SK-N-SH (cell line): ENCODE measurements at places on chromosomes 13 and 19.

- no peak for DNase-seq
Observed at GRCh38 chr13:29339386-29340272, 255.9 kb downstream of the SLC7A1 start.

DNA sequence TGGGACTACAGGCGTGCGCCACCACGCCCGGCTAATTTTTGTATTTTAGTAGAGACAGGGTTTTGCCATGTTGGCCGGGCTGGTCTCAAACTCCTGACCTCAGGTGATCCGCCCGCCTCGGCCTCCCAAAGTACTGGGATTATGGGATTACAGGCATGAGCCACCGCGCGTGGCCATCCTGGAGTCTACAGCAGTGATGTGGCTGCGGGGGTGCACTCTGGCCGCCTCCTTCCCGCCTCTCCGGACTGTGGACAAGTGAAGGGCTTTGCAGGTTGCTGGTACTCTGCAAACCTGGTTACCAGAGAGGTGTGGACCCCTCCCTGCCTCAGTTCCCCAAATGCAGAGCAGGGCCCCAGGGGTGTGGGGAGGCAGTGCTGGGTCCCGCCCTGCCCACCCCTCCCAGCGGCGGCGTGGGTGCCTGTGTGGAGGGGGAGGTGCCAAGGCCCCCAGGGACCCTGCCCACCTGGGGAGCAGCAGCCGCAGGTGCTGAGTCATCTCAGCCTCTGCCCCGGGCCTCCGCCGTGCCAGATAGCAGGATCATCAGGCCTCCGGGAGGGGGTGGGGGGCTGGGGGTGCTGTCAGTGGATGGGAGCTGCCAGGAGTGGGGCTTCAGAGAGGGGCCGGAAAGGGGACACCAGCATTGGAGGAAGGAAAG is 23.1 kb downstream of the ARID3A start:
- DNase-seq = no peak

DNA sequence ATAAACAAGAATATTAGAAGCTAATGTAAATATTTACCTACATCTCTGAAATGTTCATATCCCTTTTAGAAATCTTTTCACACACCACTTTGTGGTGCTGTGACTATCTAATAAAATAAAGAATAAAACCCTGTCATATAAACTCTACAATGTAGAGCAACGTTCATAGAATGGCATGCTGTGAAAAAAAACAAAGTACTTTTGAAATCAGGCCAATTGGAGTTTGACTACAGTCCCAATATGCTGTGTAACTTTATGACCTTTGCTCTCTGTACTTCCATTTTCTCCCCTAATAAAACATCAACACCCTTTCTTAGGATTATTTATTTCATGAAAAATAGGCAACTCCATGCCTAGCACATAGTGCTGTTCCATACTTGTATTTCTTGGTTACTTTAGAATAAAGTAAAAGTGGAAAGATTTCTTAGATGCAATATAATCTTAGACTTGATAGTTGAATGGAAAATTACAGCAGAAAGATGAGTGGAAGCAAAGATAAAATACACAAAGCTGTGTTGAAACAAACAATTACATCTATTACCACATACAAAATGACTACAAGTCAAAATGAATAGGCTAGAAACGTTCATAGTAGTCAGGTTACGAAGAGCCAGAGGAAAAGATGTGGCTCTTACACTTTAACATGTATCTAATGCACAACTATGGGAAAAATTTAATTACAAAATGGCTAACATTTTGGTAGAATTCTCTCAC is 613.2 kb upstream of the SLITRK5 start:
- no peak for DNase-seq

DNA sequence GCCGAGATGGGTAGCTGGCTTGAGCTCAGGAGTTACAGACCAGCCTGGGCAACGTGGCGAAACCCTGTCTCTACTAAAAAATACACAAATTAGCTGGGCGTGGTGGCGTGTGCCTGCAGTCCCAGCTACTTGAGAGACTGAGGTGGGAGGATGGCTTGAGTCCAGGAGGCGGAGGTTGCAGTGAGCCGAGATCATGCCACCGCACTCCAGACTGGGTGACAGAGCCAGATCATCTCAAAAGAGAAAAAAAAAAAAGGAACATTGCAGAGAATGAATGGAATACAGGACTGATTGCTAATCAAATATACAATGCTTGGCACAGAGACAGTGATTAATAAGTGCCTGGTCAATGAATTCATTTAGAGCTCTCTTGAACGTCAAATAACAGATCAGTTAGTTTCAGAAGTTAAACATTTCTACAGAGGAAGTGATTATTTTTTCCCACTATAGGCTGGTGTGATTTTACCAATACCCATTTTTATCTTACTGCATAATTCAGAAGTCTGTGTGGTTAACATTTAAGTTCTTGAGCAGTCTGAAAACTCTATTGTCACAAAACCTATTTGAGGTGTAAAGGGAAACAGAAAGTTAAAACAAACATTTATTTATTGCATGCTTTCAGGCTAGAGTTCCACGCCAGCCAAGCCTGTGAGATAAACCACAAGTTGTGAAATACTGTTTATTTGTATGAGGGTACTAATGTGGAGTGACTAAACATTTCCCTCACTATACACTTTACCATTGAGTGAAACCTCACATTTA is 7.7 kb upstream of the TBC1D4 start:
- DNase-seq = no peak

DNA sequence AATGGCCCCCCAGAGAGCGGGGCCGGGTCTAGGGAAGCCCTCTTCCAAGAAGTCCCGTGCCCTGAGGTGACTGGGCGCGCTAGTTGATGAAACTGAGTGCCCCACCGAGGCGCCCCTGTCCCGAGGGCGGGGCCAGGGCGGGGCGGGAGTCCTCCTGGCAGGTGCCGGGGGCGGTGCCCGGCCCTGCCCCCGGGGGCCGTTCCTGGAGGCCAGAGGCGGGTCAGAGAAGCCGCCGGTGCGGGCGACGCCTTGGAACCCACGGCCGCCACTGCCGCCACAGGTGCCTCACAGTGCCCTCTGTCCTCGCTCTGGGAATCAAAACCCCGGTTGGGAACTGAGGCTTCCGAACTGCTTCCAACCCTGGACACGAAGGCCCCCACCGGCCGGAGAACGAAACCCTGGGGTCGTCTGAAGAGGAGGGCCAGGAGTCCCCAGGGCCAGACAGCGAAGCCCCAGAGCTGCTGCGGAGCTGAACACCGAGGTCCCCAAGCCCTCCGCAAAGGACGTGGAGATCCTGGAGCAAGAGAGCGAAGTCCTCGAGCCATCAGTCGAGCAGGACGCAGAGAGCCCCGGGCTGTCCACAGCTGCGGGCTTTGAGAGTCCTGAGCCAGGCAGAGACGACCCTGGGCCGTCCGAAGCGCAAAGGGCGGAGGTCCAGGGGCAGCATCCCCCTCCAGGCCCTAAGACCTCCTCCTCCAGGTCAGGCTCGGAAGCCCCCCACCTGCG is at the start of gene MISP3:
TSS of gene MISP3 (plus strand) at position 252 of the 726 bp plus-strand sequence. CDS start 524 bp downstream, outside the sequence.
- DNase-seq = peak; percentile 46

DNA sequence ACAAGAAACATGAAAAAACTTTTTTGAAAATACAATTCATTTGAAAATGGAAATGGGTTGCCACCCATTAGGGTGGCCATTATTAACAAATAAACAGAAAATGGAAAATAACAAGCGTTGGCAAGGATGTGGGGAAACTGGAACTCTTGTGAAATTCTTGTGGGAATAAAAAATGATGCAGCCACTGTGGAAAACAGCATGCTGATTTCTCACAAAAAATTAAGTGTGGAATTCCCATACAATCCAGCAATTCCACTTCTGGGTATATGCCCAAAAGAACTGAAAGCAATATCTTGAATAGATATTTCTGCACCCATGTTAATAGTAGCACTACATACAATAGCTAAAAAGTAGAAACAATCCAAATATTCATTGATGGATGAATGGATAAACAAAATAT is 165.2 kb downstream of the DCLK1 start:
- no peak for DNase-seq

DNA sequence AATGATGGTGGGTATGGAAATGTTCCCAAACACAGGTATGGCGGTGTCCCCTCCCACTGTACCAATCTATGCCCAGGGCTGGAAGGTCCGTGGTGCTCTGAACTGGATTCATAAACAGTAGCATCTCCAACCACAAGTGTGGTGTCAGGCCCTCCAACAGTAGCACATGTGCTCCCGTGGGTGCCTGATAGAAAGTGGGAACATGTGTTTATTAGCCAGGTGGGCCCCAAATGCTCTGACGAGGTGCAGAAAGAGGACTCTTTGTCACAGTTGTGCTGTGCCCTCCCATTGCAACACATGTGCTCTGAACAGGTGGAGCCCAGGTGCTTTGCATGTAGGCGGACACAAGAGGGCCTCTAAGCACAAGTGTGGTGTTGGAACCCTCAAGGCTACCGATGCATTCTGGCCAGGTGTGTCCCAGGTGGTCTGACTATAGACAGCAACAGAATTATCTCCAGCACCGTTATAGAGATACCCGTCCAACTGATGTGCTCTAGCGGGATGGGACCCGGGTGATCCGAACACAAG is 75.4 kb upstream of the ZNF30 start:
- DNase-seq = no peak

DNA sequence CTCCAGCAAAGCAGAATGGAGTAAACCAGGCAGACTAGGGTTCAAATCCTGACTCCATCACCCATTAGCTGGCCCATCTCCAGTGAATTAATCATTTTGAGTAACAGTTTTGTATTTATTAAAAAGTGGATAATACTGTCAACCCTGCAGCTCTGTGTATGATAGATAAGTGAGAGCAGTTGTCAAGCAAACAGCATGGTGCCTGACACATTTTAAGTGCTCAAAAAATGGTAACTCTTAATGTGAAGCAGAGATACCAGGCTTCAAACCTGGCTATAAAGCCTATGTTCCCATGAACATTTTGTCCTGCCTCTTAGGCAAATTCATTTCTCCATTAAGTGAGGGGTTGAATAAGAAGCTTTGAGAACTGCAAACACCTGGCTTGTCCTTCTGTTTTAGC is 409.6 kb downstream of the TBC1D4 start:
- DNase-seq = no peak

GRCh38 chr13:33518452-33518851 is 232.9 kb upstream of the STARD13 start:
- DNase-seq = no peak

GRCh38 chr13:113401452-113402415 is 37.8 kb upstream of the GRTP1 start:
- DNase-seq = peak; percentile 1

- no peak for DNase-seq
Observed at GRCh38 chr19:50277966-50278580, 51.1 kb downstream of the KCNC3 start.

DNA sequence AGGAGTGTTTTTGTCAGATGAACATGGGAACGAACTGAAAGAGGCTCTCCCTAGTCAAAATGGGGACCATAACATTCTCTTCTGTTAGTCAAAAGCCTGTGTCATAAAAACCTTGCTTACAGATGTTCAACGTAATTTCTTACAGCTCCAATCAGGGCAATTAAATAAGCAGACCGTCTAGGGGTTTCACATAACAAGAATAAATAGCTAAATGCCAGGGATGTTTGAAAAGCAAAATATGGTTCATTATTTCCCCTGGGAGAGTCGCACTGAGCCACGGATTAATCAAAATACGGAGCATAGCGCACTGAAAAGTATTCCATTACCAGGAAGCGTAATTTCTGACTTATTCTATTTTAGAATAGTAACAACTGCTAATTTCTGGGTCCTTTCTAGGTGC is 63.7 kb upstream of the MRI1 start:
- DNase-seq = no peak

DNA sequence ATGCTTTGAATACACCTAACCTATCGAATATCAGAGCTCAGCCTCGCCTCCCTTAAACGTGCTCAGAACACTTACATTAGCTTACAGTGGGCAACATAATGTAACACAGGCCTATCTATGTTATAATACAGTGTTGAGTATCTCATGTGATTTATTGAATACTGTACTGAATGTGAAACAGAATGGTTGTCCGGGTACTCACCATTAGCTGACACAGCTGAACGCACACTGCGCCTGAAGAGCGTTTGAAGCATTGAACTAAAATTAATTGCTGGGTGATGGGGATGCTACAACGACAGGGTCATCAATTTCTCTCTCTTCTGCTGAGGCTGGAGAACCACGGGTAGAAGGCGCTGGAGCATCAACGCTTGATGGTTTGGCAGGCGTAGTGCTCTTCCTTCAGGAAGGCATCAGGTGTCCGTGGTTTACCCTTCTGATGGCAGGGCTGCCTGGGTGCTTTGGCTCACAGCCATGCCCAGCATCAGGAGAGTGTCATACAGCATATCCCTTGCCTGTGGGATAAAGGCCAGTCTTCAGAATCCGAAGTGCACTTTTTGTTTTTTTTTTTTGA is 46.9 kb upstream of the UBE2L5 start:
- DNase-seq = no peak

DNA sequence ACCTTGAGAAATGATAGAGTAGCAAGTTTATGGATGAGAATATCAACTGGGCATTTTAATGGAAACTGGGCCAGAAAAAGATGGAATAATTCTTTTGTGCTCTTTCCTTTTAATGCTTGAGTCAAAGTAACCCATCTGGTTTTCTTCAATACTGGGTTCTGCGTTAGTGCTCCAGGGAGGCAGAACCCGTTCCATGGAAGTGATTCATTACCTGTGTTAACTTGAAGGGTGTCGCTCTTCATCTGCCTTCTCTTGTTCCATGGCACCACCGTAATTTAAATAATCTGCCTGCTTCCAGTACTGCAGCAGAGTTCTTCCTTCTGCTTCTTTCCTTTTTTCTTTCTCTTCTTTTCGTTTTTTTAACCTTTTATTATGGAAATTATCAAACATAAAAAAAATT is 14.7 kb upstream of the USP12 start:
- no peak for DNase-seq

DNA sequence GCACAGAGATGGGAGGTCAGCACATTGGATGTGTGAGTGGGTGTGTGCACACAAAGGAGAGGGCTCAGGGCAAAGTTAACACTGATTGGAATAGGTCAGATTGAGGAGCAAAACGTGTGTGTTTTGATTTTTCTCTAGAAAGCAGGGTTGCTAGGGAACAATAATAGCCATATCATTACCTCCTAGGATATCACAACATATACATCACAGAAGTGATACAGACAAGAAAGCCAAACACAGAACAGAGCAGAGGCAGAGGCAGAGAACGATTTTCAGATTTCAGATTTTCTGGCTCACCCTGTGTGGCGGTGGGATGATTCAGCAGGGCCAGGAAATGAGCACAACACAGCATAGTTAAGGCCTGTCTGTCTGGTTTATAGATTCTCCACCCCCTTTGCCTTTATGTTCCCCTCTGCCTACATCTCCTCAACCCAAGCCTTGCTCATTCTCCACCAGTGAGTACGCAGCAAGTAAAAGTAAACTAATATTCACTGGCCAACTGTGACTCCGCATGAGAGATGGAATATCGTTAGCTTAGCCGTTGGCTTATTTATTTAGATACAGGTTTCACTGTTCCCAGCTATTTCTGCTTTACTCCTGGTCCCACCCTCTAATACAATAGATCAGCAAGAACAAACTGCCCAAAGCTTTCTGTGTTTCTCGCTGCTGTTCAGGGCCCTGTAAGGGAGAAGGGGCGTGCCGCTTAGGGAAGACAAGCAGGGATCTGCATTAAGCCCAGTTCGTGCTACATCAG is 182.7 kb upstream of the TSC22D1 start:
- DNase-seq = no peak
